Stimulated activated CD8-positive, alpha-beta memory T cell treated with anti-CD3 and anti-CD28 coated beads, Interleukin-12 subunit alpha, Interleukin-12 subunit beta, amount 100 ng/mL, for 4 hours (primary cell): ENCODE measurements at places on chromosomes 11 and 22.

DNA sequence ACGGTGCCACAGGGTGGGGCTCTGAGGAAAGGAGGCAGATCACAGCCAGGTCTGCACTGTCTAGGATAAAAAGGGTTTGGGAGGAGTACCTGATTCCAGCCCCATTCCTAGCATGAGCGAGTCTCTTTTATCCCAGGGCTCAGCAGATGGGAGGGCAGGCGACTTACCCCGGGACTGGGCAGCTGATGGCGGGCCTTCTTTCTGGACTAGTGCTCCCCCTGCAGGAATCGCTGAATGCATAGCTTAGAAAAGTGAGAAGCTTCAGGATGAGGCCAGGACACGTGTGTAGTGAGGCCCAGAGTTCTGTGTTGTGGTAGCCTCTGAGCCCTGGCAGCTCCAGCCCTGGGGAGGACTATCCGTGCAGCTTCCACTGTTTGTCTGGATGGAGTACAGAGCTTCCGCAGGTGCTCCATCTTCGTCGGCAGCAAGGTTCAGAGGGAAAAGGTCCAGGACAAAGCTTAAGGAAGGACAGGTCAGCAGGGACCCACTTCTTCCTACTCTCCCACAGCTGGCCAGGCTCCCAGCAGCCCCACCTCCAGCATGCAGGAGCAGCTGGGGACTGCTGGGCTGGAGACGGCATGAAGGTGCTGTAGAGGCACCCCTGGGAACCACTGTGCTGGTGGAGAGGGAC, 30.4 kb downstream of the COMMD9 start:
- DNase-seq, result no peak

GRCh38 chr22:29310065-29310862, 3.8 kb downstream of the GAS2L1 start:
- DNase-seq, result no peak

DNA sequence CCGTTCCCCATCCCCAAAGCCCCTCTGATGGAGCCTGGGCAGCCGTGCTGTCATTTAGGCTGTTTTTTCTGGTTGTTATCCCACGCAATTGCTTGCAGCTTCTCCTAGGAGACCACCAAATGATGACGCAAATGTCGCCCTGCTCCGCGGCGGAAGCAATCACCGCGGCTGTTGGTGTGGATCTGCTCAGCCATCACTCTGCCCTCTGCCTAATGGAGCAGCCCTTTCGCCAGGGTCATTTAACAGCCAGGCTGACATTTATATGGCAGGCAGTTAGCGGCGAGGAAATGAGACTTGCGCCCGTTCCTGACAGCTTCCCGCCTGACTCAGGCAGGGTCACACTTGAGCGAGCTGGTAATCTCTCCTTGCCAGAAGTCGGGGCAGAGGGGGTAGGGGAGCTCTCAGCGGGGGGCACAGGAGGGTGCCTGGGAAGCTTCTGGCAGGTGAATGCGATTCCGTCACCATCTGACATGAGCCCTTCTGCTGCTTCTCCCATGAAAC, 97.9 kb upstream of the RTL6 start:
- DNase-seq, result no peak

DNA sequence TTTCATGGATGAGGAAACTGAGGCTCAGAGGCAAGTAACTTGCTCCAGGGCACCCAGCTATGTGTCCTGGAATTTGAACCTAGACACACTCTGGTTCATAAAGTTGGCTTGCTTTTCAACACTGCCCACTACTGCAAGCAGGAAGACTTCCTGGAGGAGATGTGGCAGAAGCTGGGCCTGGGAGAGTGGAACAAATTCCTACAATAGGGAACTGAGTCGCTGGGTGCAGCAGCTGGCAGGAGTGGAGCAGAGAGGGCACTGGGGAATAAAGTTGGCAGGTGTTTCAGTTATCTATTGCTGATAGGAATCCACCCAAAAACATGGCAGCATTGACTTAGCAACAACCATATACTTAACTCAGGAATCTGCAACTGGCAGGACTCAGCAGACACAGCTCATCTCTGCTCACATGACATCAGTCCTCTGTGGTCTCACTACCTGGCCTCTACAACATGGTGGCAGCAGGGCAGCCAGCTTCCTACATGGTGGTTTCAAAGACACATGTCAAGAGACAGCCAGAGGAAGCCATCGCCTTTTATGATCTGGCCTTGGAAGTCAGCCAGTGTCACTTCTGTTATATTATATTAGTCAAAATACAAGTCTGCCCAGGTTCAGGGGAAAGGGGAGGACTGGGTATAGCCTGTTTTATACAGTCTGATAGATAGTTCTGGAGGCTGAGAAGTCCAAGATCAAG, 10.6 kb upstream of the CARD10 start:
- no peak for DNase-seq

DNA sequence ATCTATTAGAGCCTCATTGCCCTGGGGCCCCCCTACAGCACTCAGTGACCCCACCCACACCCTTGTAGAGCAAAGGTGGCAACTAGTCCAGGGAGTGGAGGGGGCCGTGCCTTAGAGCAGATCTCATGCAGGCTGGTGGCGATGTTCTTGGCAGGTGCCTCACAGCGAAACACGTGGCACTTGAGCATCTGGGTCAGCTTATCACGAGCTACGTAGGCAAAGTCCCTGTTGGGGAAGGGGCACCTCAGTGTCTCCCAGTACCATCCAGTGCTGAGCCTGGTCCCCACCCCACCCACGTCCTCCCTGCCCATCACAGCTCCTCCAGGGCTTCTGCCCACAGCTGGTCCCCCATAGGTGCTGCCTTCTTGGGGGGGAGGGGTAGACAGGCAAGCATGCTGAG, 11.2 kb downstream of the SMPD1 start:
- DNase-seq, result no peak

GRCh38 chr11:45885921-45886721, 670 bp downstream of the MAPK8IP1 start:
- no peak for DNase-seq

GRCh38 chr22:49853981-49854831, 562 bp downstream of the ZBED4 start:
- no peak for DNase-seq

DNA sequence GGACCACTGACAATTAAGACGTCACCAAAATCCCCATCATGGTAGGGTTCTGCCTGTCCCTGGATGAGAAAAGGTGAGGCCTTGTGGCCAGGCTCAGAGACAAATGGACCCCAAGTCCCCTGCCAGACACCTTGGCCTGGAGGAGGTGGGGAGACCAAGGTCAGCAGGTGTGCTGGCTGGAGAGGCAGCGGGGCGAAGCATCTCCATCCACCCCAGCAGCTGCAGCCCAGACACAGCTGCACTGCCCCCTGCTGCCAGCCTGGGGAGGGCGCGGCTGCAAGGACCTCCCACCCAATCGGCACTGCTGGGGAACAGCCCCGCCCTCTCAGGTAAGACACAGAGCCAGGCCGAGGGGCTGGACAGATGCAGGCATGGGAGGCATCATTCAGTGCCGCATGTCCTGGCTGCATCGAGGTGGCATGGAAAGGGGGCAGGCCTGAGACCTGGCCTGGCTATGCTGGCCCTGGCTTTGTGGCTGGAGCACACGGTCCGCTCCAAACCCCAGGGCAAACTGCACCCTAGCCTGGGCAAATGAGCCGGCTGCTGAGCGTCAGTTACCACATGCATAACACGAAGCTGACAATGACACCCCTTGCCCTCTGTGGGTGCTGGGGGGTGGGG, 12.2 kb upstream of the MFNG start:
- peak; percentile 46 for DNase-seq

DNA sequence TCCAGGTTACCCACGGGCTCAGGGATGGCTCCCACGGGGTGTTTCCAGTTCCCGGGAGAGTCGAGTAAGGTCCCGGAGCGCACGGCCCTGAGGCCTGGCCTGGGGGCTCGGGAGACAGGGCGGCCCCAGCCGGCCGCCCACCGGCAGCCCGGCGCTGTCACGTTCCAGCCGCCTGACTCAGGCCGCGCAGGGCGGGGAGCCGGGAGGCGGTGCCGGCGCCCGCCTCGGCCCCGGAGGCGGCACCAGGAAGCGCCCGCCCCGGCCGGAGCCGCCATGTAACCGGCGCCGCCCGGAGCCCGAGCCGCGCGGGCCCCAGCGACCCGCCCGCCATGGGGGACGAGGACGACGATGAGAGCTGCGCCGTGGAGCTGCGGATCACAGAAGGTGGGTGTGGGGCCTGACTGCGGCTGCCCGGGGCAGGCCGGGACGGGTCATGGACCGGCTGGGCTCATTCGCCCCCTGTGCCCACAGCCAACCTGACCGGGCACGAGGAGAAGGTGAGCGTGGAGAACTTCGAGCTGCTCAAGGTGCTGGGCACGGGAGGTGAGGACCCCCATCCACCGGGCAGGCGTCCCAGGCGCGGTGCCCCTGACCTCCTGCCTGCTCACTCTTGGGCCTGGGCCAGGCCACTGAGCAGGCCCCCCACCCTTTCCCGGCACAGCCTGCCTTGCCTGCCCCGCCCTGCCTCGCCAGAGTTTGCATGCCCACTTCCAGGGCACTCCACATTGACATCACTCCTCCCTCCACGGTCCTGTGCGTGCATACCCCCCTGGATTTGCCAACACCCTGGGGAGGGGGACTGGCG, at the start of gene RPS6KA4:
RPS6KA4 (plus strand) TSS at position 256 of the 805 bp plus-strand sequence; CDS start at position 330, 74 bp downstream.
- peak; percentile 28 for DNase-seq

- no peak for DNase-seq
These were observed 14.3 kb upstream of the SYVN1 start for GRCh38 chr11:65148657-65149056.

DNA sequence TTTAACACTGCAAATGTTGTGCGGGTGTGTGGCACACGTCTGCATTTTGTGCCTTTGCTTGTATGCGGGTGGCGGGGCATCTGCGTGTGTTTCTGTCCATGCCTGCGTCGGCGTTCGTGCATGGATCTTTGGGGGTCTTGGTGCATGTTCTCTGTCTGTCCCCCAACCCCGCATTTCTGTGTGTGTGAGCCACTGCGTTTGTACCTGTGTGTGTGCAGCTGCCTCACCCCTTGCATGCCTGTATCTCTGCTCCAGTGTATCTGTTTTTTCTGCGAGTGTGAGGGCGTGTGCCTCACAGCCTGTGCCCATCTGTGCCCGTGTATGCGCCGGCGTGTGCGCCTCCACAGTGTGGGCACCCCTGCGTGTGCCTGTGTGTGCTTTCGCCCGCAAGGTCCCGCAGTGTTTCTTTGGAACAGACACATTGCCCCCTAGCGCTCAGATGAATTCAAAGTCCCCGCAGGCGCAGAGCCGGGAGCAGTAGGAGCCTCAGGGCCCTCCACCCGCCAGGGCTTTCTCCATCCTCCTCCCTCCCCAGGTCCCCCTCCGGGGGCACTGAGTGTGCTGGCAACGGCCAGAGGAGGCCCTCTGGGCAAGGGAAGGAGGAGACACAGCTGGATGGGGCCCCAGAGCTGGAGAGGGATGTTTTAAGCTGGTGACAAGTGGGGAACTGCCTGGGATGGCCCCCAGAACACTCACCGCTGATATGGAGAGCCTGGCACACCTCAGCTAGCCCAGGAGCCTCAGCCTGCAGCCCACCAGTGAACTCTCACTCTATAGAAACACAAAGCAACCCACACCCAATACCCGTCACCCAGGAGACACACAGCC, 3.1 kb upstream of the MN1 start:
- DNase-seq, result no peak

- no peak for DNase-seq
These were observed 74.5 kb upstream of the RAB38 start for GRCh38 chr11:88249706-88250105.
